ENCODE measurements at places on chromosomes 13 and 19.

- no peak for DNase-seq
These were observed 39.8 kb downstream of the DEDD2 start for GRCh38 chr19:42177686-42178019.

DNA sequence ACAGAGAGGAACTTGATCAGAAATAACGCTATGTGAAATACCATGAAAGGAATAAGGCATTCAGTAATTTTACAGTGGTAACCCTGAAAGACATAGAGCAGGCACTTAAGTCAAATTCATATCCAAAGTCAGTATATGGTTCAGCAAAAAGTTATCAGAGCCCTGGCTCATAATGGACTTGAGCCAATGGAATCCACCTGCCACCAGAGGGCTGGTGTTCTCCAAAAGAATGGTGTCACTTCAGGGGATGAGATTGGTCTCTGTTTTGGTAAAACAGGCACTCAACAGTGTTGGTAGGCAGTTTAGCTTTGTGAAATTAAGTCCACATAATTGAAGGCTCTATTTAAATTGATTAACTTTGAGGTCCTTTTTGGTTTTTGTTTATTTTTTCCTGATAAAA is 93.9 kb downstream of the LIG4 start:
- no peak for DNase-seq

- DNase-seq: no peak
These were observed 366.4 kb upstream of the SPRY2 start for GRCh38 chr13:80707000-80707983.

GRCh38 chr19:32257326-32258073 is 87.9 kb upstream of the ZNF507 start:
- no peak for DNase-seq

GRCh38 chr13:35649162-35649561 is 172.7 kb upstream of the MAB21L1 start:
- peak; percentile 2 for DNase-seq

DNA sequence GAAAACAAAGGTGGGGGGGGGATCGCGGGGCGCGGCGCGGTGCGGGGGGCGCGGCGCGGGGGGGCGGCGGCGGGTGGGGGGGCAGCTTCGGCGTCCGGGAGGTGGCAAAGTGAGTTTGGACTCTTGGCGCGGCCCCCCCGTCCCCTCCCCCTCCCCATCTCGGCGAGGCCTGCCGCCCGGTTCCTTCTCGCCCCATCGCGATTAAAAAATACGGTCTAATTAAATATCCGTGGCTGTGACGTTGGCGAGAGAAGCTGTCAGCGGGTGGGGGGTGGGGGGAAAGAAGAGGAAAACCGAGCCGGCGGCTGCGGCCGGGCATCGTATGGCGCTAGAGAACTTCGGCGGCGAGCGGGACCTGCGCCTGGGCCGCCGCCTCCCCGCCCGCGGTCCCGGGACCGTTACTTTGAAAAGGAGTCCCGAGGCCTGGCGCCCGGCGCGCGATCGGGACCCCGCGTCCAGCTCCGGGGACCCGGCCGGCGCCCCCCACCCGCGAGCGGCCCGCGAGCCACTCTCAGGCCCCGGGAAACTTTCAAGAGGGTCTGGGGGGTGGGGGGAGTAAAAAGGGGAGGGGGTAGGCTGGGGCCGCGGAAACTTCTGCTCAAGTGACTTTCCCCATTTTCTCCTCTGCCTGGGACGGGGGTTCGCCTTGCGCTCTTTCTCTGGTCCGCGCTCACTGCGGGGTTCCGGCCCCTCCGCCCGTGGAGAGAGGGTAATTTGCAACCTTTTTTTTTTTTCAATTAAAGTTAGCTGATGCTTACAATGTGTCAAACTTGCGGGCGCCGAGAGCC is 146.3 kb upstream of the ZNF536 start:
- DNase-seq: no peak

GRCh38 chr13:35727881-35728280 is 251.4 kb upstream of the MAB21L1 start:
- no peak for DNase-seq

GRCh38 chr13:45341799-45342500 is 967 bp upstream of the TPT1 start:
- DNase-seq: no peak

- DNase-seq: no peak
These were observed 64.5 kb upstream of the MRI1 start for GRCh38 chr19:13699786-13700185.

DNA sequence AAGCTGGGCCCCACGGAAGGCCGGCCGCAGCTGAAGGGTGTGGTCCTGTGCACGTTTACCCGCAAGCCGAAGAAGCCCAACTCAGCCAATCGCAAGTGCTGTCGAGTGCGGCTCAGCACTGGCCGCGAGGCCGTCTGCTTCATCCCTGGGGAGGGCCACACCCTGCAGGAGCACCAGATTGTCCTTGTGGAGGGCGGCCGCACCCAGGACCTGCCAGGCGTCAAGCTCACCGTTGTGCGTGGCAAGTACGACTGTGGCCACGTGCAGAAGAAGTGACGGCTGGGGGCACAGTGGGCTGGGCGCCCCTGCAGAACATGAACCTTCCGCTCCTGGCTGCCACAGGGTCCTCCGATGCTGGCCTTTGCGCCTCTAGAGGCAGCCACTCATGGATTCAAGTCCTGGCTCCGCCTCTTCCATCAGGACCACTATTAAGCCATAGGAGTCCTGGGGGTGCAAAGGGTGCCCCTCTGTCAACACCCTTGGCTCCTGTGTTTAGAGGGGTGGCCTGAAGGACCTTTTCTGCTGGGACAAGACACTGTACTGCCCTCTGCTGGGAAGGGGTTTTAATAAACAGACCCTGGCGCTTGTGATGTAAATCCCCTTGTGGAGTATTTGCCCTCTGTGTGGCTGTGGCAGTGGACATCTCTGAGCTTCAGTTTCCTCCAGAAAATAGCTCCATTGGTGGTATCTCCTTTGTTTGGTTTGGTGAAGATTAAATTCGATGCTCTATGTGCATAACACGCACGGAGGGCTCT is 1.9 kb downstream of the MRPS12 start:
- DNase-seq: no peak

DNA sequence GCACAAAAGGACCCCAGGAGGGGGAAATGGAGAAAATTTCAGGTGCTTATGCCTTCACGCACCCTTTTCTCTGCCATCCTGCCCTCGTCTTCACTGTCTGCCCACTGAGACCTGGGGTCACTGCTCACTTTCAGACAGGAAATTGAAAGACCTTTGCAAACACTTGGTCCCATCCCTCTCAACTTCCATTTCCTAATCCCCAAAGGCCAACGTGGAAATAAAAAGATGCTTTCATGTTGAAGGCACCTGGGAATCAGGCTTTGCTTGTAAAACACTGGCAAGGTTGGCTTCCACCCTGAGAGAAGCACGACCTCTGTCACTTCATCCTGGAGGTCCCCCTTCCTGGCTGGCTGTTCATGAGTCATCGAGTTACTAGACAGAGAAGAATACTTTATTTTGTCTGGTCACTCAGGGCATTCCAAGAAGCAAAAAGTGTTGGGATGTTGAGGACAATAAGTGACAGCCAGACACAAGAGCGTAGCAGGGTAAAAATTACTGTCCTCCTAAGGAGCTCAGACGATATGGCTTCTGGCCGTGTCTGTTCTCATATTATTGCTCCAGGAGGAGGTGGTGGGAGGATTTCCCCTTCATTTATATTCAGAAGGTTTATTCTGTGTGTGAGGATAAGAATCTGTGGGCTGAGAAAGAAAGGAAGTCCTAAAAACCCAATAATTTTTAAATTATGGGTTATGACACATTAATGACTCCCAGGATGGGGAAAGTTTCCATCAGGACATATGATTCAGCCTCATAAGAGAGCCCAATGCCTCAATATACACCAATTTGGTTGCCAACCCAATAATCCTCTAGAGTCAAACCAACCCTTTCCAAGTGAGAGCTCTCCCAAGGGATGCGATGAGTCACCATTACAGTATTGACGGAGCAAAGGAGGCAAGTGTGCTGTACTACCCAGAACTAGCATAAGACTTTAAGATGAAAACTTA is 409.0 kb downstream of the COG6 start:
- peak; percentile 42 for DNase-seq
